ENCODE measurements at places on chromosomes 5 and 9.

GRCh38 chr9:68871236-68871635 lies 142.7 kb downstream of the PRKACG start:
- DNase-seq = no peak

DNA sequence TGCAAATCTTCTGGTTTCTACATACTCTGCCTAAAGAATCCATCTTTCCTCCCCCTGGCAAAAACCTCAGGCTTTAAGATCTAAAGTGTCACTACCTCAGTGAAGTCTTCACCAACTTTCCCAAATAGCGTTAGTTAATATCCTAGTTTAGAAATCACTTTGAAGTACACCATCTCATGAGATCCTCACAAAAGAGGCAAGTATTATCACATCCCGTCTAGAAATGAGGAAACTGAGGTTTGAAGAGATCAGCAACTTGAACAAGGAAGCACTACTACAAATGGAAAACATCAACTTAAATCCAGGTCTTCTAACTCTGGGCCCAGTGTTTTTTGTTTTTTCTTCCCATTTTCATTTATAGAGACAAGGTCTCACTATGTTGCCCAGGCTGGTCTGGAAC lies 4.6 kb downstream of the AP3B1 start:
- no peak for DNase-seq

DNA sequence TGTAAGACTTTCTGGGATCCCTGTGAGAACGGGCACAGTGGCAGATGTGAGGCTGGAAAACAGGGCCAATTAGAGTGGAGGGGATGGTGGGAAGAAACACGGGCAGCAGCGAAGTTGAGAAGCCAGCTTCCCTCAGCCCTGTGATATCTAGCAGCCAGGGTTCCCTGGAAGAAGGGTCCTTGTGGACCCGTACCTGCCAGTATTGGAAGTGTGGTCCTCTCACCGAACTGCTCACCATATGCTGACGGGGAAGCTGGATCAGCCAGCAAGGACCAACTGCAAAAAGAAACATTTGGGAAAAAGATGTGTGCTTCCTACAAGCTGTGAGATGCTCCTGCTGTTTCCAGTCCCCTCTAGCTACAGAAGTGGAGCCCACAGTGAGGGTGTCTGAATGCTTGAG lies 13.6 kb downstream of the CKMT2 start:
- DNase-seq = no peak

DNA sequence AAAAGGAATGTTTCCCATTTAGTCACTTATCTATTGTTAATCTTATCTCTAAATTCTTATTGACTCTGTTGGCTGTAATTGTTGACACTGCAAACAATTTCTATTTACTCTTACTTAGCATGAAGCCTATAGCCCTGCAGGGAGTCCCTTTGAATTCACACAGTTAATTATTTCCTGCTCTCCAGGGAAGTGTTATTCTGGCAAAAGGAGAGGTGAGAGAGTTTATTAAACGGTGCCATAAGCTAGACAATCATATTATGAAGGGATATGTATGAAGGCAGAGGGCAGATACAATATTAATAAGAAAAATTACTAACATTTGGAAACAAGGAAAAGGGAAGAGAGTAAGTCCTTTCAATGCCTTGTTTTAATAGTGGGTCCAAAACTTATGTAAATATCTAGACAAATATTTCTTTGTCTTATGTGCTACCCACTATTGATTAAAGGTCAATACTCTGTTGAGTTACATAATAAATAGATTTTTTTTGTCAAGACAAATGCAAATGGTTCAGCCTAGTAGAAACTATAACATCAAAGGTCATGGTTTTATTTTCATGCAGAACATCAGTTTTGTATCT lies 107.1 kb downstream of the CDH18 start:
- no peak for DNase-seq

DNA sequence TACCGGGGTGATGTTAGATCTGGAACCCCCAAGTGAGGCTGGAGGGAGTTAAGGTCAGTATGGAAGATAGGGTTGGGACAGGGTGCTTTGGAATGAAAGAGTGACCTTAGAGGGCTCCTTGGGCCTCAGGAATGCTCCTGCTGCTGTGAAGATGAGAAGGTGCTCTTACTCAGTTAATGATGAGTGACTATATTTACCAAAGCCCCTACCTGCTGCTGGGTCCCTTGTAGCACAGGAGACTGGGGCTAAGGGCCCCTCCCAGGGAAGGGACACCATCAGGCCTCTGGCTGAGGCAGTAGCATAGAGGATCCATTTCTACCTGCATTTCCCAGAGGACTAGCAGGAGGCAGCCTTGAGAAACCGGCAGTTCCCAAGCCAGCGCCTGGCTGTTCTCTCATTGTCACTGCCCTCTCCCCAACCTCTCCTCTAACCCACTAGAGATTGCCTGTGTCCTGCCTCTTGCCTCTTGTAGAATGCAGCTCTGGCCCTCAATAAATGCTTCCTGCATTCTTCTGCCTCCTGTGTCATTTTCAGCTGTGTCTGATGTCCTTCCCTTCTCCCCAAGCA lies 2.3 kb upstream of the MYOZ3 start:
- DNase-seq = no peak

DNA sequence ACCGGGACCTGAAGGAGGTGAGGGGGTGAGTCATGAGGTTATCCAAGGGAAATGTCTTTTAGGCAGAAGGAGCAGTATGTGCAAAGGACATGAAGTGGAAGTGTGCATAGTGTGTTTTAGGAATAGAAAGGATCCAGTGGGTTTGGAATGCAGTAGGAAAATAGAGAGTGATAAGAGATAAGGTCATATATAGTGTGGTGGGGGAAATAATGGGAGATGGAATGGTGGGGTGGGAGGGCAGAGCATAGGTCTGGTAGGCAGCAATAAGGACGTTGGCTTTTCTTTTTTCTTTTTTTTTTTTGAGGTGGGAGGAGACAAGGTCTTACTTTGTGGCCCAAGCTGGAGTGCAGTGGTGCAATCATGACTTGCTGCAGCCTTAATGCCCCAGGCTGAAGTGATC lies 17.8 kb downstream of the SNX24 start:
- DNase-seq = no peak

DNA sequence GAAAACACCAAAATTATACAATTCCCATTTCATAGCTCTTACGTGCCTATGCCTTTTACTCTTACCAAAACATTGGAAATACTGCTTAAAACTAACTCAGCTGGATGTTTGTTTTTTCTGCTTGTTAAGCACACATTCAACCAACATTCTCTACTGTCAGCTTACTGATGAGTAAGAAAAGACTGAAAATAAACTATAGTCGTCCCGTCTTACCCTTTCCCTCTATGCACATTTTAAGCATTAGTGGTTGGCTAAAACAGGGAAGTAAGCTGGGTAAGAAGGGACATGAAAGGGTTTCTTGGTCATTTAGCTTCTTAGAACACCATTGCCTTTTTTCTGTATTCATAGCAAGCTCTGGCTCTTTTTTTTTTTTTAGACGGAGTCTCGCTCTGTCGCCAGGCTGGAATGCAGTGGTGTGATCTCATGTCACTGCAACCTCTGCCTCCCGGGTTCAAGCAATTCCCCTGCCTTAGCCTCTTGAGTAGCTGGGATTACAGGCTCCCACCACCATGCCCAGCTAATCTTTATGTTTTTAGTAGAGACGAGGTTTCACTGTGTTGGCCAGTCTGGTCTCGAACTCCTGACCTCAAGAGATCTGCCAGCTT lies 232.1 kb upstream of the PCSK5 start:
- DNase-seq = no peak

DNA sequence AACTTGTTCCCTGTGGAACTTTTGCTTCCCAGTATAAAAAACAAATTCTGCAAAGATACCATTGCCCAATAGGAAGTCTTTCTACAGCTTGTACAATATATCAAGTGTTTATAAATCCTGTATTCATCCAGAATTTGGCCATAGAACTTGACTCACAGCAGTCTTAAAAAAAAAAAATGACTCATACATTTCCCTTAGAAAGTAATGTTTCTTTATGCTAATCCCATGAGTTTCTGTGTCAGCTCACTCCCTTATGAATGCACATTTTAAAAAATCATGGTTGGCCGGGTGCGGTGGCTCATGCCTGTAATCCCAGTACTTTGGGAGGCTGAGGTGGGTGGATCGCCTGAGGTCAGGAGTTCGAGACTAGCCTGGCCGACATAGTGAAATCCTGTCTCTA lies 89.3 kb upstream of the DMRT1 start:
- DNase-seq = no peak

GRCh38 chr9:115262477-115262876 lies 144.5 kb upstream of the TNC start:
- DNase-seq = peak; percentile 45

DNA sequence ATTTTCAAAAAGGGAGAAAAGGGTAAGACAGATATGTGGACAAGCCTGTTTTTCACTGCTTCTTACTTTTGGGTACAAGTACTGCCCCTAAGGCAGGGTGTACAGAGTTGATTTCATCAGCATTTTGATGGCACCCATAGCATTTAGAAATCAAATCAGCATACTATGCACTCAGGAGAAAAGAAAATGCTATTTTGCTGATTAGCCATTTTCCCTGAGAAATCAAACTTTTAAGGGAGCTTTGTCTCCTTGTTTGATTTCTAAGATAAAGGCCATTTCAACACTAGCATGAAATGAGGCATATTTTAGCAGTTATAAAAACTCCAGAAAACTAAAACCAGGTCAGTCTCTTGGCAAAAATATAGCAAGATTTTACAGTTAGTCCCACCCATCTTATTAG lies 2269.4 kb upstream of the WWC1 start:
- no peak for DNase-seq

DNA sequence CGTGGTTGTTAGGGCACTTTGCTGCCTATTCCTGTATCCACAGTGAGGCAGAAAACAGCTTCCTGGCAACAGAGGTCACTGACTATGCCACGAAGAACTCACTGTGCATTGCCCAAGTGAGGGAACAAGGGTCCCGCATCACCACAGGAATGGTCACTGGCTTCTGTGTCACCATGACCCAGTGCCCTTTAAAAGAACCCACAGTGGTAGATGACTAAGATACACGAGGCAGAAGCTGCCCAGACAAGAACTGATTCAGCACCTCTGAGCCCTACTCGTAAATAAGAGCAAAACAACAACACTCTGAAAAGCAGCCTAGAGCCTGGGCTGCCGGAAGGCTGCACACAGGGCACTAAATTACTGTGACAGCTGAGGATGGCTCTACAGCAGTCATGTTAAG lies 236.6 kb upstream of the RASEF start:
- DNase-seq = no peak

- no peak for DNase-seq
These were observed 1041.0 kb downstream of the TLE1 start for GRCh38 chr9:80648336-80648735.

DNA sequence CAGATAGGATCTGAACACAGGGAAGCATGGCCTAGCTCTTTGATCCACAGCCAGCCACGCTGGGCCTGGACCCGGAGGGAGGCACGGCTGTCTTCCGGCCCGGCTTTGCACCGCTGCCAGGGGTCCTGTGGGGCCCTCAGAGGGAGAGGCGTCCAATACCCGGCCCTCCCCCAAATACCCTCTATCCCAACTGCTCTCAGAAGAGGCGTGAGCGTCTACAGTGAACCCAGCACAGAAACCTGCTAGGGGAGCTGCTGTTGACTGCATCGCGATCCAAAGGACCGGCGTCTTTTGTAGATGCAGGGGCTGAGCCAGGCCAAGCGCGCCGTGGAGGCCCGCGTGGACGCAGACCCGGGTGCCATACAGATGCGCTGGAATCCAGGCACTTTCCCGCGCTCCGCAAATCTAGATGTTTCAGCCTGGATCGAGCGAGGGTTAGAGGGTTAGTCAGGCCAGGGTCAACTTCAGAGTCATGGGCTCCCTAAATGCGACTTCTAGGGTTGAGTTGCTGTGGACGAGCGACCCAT lies 1.1 kb upstream of the TCF7 start:
- DNase-seq = no peak

DNA sequence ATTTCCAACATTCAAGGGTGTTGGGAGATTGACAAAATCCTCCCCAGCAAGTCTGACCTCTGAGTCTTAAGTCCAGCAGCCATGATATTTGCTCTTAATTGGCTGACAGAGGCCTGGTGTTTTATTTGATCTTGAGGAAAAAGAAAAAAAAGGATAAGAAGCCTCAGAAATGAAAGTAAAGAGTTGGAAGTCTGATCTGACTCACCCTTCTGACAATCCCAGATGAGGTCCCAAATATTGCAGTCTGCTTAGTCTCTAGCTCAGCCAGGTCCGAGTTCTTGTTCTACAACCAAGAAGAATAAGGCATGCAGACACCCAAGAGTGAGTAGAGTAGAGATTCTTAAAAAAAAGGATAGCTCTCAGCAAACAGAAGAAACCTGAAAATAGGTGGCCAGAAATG lies 632.5 kb upstream of the ST8SIA4 start:
- no peak for DNase-seq

DNA sequence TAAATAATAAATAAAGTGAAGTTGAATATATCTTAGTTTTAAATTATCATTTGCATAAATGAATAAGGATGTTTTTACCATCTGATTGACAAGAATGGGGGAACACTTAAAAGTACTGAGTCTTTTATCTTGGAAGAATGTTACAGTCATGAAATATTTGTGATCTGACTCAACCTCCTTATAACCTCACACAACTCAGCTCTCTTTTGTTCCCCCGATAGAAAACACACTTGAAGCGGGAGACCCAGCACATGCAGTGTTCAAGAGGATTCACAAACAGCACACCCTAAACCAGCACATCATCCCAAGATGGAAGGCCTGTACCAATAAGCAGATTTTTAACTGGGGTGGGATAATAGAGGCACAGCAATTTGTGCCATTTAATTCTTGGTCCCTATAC lies 15.5 kb downstream of the BAAT start:
- DNase-seq = no peak

DNA sequence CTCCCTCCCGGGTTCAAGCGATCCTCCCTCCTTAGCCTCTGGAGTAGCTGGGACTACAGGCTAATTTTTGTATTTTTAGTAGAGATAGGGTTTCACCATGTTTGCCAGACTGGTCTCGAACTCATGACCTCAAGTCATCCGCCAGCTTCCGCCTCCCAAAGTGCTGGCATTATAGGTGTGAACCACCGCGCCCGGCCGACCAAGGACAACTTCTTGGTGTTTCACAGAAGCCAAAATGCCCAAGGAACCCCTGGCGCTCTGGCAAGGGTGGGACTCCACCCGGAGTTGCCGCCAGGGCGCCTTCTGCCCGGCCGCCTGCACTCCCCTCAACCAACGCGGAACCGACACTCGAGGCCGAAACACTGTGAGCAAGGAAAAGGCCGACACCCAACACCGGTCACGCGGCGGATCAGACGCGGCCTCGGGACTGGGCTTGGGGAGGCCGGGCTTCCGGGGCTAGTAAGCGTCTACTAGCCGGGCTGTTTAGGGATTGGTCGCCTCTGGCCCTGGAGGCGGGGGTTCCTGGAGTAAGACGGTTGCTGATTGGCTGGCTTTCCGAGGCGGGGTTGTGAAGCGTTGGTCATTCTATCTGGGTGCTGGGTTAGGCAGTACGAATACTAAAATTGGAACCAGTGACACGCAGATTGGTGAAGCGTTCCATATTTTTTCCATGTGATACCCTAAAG lies 7.7 kb upstream of the CFAP157 start:
- DNase-seq = peak; percentile 98

GRCh38 chr5:112687306-112687705 lies 50.4 kb upstream of the APC start:
- DNase-seq = no peak

All from Ammon's horn (tissue), 1 donor.